AG04450 (cell line): ENCODE measurements at places on chromosomes 6 and 20.

DNA sequence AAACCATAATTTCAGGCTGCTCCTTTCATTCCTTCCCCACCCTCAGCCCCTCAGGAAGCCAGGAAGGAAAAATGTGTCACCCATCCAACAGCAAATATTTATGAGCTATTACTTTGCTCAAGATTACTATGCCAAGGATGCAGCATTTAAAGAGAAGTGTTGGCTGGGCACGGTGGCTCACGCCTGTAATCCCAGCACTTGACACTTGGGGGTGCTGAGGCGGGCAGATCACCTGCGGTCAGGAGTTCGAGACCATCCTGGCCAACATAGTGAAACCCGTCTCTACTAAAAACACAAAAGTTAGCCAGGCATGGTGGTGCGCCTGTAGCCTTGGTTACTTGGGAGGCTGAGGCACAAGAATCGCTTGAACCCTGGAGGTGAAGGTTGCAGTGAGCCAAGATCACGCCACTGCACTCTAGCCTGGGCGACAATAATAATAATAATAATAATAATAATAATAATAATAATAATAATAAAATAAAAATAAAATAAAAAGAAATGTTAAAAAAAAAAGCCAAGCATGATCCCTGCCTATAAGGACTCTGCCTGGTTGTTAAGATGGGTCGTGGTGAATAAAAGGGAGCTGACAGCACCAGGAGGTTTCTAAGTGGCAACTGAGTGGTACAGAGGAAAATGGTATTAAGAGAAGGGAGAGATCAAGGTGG, 20.5 kb upstream of the TIAM2 start:
- DNase-seq: no peak

DNA sequence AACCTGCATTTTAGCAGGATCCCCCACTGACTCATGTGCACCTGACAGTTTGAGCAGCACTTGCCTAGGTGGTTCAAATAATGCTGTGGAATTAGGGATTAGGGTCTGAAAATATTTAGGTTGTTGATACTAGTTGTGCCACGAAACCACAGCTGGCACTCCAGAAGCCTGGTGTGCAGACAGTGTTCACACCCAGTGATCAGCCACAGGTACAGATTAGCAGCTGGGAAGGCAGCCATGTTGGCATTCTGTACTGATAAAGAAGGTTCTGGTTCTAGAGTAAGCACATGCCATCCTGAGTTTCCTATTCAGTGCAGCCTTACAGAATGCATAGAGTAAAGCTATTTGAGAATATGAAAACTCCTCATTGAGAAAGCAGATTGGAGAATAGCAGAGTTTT, 30.1 kb downstream of the TMEM74B start:
- no peak for DNase-seq

DNA sequence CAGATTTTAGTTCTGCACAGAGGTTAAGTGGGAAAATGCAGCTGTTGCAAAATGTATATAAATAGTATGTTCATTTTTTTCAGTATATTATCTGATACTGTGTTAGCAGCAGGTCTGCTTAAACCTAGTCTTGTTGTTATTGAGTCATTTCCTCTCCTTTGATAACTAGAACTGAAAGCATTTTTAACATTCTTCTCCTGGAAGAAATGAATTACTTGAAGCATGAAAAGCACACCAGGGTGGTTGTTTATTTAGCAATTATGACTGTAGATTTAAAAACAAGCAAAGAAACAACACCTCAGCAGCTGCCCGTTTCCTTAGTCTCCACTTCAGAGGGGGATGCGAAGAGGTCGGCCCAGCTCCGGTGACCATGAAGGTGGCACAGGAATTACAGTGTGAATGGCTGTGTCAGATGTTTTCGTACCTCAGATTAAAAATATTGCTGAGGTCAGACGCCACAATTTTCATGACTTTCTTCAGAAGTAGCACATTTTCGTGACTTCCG, 53.5 kb downstream of the GOPC start:
- no peak for DNase-seq

GRCh38 chr6:18720075-18720474, 332.9 kb downstream of the RNF144B start:
- DNase-seq: no peak

DNA sequence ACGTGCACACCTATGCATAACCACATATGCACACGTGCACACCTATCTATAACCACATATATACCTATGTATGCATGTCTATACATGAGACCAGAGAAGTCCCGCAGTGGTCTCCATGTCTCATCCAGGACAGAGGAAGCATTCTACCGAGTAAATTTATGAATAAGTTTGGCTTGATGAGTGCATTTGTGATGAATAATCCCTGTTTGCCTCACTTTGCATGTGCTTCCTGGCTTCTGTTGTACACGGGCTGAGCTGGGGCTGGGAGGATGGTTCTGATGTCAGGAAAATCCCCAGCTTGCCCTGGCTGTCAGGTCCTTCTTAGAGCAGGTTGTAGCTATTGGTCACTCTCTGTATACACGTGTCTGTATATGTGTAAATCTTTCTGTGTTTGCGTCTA, 157.6 kb upstream of the RPS6KA2 start:
- no peak for DNase-seq

DNA sequence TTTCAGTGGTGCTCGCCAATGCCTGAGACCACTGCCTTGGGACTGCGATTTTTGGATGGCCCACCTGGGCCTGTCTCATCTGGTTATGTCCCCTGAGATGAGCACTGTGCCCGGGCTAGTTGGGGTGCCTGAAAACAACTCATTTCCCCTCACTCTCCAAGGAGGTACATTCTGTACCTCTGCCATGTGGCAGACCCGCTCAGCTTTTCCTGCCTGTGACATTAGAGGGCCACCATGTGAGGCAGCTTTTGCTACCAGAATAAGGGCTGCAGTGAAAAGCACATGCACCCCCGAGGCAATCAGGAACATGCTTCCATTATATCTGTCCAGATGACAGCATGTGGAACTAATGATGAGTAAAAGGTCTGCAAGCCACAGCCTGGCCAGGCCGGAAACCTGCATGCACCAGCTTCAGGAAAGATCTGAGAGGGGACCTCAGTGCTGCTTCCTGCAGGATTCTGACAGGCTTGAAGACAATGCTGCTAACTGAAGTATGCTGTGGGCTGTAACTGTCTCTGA, 11.3 kb upstream of the SRSF6 start:
- no peak for DNase-seq

- no peak for DNase-seq
Observed at GRCh38 chr6:10791673-10792072, 44.1 kb downstream of the TMEM14B start.

DNA sequence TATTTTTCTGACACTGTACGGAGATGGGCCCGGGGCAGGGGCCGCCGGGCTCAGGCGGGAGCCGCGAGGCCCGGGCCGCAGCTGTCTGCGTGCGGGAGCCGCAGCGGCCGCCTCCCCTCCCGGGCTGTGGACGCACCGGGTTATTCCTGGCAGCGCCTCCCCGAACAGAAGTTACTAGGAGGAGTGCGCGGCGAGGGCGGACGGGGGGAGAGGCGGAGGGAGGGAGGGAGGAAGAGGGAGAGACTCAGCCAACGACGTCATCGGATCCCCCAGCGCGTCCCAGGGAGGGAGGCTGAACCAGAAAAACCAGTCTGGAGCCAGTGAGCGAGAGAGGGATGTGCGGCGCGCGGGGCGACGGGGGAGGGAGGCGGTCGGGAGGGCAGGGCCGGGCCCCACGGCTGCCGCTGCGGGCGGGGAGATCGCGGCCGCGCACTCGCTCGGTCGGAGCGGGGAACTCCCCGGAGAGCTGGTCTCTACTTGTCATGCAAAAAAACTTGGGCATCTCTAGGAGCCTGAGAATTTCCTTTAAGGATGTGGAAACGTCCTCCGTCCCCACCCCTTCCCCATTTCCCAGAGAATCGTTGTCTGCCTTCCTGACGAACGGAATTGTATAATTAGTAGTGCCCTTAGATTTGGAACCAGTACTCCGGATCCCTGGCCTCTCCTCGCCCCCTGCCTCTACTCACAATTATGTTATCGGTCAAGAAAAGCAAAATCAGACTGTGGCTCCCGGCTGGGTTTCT, 1.4 kb upstream of the HIVEP2 start:
- DNase-seq: peak; percentile 91

GRCh38 chr6:36853325-36853724, 14.1 kb upstream of the CPNE5 start:
- peak; percentile 62 for DNase-seq

DNA sequence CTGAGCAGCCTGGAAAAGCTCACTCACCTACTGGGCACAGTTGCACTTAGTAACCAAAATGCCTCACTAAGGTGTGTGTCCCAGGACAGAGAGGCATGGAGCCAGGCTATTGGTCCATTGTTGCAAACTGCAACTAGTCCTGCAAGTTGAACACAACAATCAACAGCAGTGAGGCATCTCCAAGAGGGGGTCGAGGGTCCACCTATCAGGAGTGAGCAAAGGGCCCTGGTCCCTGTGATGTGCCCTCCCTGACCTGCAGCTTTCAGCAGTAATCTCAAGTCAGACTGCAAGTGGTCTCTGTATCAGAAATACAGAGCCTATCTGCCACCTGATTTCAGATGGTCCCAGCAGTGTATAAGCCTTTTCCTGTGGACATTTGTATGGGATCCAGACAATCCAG, 50.2 kb upstream of the TGM3 start:
- DNase-seq: no peak

GRCh38 chr6:50451826-50452400, 261.4 kb upstream of the TFAP2D start:
- DNase-seq: no peak

GRCh38 chr6:18062733-18063132, 59.7 kb downstream of the NHLRC1 start:
- no peak for DNase-seq

DNA sequence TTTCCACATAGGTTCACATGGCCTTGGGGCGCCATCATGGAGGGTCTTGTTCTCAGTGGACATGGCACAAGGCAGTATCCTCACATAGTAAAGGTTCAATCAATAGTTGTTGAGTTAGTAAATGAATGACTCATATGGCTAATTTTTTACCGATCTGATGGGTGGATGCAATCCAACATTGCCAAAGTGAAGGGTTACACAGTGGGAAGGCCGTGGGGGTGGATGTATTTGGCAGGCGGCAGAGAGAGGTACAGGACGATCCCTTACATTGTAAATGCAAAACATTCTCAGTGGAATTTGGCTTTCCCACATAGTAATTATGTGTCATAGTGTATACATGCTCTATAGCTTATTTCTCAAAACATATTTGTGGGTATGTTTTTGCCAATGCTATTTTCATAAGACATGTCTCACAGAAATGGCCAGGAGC, 21.0 kb upstream of the PDE7B start:
- peak; percentile 39 for DNase-seq

DNA sequence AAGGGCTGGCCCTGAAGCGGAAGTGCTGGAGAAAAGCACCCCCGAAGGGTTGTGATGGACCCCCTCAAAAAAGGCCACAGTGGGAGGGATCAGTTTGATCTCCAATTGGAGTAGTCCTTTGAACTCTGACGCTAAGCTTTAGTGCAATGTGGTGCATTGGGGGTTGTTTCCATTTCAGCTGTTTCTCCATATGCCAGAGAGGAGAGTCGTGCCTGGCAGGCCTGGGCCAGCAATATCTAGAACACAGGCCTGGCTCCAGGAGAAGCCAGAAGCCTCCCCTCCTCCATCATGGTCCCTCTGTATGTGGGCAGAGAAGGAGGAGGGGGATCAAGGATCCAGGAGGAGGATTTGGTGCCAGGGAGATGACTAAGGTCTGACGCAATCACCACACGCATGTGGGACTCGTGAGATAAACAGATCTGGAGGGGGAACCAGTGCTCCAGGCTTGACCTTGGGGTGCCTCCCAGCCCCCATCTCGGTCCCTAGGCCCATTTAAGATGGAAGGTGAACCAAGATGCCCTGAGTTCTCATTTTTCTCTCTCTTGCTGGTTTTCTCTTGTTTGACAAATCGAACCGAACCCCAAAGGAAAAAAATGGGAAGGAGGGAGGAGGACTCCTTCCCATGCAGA, 517.4 kb upstream of the JARID2 start:
- DNase-seq: no peak

DNA sequence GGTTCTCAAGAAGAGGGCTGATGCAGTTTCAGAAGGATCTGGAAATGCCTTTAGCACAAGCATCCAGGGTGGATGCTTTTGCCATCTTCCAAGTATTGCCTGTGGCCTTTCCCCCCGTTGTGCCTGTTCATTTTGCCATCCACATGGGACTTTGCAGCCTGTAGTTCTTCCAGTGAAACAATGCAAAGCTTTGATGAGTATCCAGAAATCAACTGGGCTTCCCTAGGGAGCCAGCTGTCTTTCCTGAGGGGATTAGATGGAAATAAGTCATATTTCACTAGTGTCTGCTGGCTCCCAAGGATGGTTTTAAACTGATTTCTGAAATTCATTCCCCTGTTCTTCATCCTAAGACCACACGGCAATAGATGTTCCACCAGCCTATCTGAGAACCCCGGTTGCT, 63.3 kb downstream of the CAP2 start:
- no peak for DNase-seq

DNA sequence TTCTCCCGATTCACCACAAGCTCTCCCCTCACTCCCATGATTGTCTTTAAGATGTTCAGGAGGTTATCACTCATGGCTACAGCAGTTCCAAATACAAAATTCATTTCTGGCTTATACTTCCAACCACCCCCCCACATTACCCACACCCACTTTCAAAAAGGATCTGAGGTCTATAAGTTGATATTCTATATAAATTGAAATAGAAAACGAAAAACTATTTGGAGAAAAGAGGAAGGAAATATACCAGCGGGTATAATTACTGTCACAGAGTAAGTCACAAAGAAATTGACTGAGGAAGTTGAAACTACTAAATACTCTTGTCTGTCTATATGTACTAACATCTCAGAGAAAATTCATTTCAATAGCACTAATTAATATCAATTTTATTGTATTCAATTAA, 112.7 kb upstream of the TNFAIP3 start:
- no peak for DNase-seq

- DNase-seq: no peak
Observed at GRCh38 chr6:45491048-45491735, 113.5 kb upstream of the SUPT3H start.

DNA sequence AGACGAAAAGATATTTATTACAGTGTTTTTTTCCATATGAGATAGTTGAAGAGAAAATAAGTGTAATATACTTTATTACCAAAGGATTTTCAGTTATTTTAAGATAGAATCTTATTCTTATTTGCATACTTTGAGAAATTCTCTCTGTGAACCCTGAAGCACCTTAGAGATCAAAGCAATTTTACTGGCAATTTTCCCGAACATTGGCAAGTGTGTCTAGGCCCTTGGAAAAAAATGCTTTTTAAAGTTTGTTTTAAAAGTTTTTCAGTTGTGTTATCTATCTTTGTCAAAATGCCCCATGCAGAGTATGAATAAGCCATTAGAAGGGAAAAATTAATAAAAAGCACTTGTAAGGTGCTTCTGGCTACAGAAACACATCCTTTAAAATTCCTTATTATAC, 276.8 kb upstream of the HSF2 start:
- DNase-seq: no peak
